Left hindlimb (tissue), 1 donor: ENCODE measurements at places on chromosomes 12 and 14.

DNA sequence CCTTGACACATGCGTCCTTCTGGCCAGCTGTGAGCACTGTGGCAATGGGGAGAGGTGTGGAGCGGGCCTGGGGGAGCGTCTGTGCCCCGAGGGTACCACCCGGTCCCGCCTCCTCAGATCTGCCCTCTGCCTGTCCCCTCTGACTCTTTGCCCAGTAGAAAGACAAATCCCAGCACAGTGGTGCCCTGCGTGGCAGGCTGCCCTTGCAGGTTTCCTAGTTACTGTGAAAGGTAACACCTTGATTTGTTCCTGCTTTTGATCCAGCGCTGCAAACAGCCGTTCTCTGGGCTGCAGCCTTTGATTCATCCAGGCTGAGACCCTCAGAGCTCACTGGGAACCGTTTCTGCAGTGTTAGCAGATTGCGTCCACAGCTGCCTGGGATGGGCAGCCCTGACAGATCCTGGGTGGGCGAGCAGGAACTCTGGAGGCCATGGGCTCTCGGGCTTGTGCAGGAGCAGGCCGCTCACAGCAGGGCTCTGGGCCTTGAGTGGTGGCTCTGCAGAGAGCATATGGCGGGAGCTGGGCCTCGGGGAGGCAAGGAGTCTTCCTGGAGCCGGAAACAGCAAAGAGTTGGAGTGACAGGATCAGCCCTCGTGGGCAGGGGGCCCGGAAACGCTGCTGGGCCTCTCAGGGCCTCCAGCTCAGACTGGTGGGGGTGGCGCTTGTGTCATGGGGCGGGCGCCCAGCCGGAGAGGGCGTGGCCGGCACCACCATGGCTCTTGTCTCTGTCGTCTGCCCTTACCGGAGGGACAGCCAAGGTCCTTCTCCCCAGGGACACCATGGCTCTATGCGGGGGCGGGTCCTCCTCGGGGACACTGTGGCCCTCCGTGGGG is 16.6 kb downstream of the FBRSL1 start:
- DNase-seq = peak; percentile 87

DNA sequence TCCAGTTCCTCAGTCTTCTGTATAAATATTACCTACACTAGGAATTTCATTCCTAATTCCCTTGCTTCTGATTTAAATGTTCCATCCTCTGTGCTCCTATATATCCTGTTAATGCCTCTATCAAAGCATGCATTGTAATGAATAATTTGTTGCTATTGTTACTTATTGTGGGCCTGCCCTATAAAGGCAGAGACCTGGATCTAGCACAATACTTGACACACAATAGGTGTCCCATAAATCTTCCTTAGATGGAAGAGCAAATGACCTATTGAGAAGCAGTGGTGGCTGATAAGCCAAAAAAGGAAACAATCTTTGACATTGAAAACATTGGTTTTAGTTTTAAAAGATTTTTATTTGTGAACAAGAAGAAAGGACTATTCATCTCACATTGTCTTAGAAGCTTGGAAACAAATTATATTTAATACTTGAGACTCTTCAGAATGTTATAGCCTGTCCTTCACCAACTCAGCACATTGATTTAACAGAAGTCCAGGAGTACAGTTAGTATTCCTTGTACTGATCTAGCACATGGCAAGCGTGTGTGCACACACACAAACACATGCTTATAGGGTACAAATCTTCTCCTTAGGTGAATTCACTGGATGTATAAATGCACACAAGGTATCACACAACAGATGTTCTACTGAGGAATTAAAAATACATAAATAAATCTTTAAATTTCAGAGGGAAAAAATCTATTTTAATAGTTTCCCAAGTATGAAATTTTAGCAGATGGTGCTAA is 135.9 kb downstream of the DUSP6 start:
- no peak for DNase-seq

DNA sequence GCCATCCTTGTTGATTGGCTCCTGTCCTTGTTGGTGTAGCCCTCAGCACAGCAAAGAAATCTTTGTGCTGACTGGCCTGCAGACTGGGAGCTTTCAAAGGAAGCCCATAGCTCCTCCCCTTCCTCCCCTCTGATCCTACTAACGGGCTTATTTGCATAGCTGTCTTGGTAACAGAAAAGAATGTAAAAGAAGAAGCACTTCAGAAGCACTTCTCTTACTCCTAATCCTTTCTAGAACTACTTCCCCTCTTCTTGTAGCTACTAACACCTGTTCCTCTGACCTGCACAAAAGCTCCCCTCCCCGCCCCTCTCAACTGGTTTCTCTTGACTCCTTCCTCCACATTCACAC is 14.3 kb upstream of the RIC8B start:
- no peak for DNase-seq

- no peak for DNase-seq
These were observed 14.8 kb upstream of the BCL11B start for GRCh38 chr14:99286761-99287160.

DNA sequence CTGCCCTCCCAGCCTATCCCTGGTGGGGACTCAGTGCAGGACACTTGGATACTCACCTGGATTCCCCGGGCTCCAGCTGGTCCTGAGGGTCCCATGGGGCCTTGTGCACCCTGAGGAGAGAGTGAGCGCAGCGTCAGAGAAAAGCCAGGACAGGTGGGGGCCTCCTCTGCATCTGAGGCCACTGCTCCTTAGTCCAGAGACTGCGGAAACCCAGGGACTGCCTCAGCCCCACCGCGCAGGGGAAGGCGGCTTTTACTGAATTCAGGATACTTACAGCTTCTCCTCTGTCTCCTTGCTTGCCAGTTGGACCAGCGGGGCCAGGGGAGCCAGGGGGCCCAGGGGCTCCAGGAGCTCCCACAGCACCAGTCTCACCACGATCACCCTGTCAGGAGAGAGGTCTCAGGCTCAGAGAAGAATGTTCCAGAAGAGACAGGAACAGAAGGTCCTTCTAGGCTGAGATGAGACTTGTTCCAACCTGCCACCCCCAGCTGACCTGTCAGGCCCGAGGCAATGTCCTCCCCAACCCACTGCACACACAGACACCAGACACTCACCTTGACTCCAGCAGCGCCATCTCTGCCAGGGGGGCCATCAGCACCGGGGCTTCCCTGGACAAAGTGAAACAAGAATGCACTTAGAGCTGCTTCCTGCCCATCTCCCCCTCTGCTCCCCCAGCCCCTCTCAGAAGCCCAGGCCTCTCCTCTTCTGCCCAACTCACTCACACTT is 13.8 kb downstream of the TMEM106C start:
- DNase-seq = no peak

DNA sequence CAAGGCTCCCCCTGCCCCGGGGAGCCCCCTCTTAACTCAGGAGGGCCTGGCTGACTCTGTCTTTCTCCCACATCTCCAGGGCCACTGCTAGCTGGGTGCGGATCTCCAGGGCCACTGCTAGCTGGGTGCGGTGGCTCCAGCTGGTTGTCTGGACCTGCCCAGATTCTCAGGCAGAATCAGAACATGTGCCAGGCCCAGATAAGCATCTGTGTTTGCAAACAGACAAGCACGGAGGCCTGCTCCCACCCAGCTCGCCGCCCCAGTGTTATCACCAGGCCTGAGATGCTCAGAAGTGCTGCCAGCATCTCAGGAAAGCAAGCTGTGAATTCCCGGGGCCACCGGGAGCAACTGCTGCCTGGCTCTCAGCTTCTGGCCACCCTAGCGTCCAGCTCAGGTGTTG is 98.4 kb upstream of the FZD10 start:
- DNase-seq = no peak
